ENCODE measurements at places on chromosomes 6 and 20.

DNA sequence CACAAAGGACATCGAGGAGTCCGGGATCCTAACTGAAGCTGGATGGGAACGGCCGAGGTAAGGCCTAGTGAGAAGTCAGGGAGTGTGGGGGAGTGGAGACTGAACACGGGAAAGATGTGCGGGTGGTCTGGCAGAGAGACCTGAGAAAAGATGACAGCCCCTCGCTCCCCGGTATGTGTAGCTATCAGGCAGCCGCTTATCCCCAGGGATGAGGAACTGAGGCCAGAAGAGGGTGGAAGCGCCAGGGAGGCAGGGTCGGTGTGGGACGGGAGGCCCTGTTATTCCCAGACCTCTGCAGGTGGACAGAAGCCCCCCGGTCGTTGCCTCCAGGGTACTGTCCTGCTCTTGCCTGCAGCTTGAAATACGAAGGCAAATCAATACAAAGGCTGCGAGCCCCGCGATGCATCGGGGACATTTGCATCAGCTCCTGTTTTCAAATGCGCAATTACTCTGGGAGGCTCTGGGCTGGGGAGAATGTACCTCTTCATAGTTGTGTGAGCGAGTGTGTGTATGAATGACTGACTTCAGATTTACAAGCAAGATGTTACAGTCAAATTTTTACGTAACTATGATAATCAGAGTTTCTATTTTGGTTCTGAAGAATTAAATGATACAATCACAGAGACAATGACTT lies 221.3 kb downstream of the QKI start:
- no peak for DNase-seq

DNA sequence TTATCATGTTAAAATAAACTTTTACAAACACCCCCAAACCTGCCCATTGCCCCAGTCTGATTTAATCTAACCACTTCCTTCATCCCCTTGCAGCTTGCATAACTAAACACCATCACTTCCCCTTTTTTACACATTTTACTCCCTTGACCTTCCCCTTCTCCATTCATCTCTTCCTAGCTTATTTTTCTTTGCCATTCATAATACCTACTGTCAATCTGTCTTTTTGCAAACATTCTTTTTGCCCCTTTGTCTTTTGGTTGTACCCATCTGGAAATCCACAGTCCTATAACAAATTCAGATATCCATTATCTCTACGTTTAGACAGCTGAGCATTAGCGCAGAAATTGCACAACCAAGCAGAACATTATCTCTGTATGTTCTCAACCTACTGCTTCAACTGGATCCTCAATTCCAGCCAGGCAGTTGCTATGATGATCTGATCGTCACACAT lies 51.2 kb downstream of the C6orf52 start:
- DNase-seq: no peak

DNA sequence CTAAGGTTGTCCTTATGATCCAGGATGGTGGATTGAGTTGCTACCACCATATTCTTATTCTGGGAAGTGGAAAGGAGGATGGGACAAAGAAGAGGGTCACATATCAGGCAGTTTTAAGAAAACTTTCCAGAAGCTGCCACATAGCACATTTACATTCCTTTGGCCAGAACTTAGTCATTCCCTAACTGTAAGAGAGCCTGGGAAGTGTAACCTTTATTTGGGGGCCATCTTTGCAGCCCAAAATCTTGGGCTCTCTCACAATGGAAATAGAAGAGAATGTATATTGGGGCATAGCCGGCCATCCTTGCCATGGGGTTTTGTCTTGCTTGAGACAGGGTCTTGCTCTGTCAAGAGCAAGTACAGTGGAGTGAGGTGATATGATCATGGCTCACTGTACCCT lies 8.4 kb downstream of the ZNF341 start:
- no peak for DNase-seq

DNA sequence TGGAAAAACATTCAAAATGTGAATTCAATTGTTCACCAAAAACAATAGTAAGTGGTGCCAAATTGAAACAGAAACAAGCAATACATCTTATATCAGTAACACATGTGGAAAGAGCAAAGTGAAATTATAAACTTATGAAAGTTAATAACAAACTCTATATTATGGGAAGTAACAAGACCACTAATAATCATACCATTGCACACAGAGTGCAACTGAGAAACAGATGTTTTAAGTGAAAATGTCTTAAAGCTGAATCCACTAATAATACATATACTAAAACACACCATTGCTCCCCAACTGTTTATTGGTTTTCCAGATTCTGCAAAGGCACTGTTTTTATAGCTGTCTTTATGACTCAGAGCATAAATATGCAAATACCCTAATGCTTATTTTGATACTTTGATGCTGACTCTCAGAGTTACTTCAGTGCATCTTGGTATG lies 292.3 kb downstream of the RFPL4B start:
- peak; percentile 80 for DNase-seq

GRCh38 chr20:57657535-57658446 lies 37.6 kb upstream of the ZBP1 start:
- no peak for DNase-seq

DNA sequence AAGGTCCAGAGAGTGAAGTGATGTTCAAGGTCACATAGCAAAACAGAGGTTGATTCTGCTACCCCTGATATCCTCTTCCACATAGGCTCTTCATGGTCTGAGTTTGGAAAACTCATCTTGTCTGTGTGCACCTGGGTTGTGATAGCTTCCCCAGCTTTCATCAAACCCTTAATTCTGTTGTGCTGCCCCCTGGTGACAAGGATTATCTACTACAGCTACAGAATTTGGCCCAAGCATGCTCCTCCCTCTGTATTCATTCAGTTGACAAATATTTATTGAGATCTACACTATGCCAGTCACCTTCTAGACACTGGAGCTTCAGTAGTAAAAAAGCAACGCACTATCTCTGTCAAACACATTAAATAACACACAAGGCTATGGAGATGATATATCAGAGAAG lies 50.4 kb downstream of the SMPDL3A start:
- peak; percentile 53 for DNase-seq

GRCh38 chr6:164185471-164185871 lies 771.0 kb downstream of the QKI start:
- no peak for DNase-seq

DNA sequence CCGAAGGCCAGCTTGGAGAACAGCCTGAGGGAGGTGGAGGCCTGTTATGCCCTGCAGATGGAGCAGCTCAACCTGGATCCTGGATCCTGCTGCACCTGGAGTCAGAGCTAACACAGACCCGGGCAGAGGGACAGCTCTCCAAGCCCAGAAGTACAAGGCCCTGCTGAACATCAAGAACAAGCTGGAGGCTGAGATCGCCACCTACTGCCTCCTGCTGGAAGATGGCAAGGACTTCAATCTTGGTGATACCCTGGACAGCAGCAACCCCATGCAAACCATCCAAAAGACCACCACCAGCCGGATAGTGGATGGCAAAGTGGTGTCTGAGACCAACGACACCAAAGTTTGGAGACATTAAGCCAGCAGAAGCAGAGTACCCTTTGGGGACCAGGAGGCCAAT lies 223.5 kb upstream of the ID4 start:
- no peak for DNase-seq

All from fibroblast of skin of right biceps (primary cell).